Inflammatory macrophage treated with lipopolysaccharide for 4 hours (primary cell): ENCODE measurements at places on chromosomes 12 and 14.

GRCh38 chr12:127810041-127810440 lies 456.9 kb upstream of the TMEM132C start:
- peak; percentile 77 for DNase-seq

DNA sequence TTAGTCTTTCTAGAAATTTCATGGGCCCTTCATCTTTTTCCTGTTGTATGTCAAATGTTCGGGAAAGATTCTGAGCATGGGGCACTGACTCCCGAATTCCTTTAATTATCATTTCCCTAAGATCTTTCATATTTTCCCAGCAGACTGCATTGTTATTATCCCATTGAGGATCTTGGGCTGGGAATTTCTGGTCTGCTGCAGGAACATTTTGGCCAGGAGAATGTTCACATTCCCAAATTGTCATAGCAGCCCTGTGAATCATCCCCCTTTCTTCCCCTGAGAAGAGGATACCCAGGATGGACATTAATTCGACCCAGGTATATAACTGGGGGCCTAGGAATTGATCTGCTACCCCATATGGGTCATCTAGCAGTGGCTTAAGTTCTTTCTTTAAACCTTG lies 112.5 kb downstream of the RIN3 start:
- DNase-seq: no peak

DNA sequence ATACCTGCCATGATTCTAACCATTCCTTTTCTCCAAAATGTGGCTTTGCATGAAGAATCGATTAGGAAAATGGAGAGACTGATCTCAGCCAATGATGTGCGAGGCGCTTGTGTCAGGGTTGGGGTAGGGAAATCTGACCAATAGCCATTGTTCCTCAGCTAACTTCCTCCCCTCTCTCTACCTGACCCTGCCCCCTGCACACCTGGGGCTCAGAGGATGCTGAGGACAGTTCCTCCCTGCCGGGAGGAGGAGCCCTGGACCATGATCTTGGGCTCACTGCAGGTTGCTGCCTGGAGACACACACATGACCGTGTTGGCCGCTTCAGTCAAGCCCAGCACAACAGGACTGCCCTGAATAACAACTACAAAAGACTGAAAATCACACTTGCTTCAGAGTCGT lies 119.8 kb upstream of the SFSWAP start:
- DNase-seq: no peak

DNA sequence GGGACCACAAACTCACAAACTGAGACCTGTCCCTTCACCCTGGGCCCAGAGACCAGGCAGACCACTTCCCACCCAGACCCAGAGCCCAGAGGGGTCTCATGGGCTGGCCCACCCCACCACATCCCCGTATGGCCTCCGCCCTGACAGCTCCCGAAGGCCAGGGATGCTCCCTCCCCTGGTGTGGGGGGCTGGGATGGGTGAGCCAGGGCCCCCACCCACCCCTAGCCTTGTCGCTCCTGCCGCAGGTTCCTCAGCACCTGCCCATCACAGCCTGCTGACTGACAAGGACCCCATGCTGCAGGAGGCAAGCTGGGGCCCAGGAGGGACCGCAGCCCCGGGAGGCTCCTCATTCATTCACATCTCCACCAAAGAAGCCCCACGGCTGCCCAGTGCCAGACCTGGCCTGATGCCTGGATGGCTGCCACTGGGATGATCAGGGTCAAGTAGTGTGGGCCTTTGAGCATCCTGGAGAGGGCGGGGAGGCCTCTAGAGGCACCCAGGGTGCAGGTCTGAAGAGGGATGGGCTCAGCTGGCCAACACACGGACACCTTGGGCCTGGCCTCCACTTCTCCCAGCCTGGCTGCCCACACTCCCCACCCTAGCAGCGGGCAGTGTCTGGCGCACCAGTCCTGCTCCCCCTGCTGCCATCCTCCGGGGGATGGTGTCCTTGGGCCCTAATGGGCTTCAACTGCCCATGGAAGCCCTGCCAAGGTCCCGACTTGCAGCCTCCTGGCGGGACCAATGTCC lies 24.7 kb upstream of the GPR132 start:
- DNase-seq: no peak

GRCh38 chr12:131882804-131883520 lies 11.5 kb upstream of the ULK1 start:
- DNase-seq: peak; percentile 70
